NCI-H2171 treated with DMSO at 0.1 percent for 48 hours (cell line): ENCODE measurements at places on chromosomes 12 and 14.

- no peak for DNase-seq
These were observed 218.1 kb downstream of the KSR2 start for GRCh38 chr12:117750657-117751056.

- peak; percentile 87 for DNase-seq
These were observed 17.7 kb downstream of the NGDN start for GRCh38 chr14:23487216-23487615.

DNA sequence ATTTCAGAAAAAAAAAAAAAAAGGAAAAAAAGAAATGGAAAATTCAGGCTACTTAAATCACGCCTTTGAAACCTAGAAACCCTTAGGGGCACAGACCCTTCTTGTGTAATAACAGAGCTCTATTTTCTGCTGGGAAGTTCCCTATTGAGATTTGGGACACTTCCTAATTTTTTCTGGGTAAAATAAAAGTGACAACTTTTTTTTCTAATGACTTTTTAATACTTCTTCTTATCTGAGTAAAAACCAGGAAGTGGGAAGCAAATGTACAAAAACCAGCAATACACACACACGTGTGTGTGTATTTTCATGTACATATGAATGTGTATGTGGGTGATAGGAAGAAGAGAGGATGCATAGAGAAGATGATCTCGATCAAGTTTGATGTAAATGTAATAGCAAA is 35.8 kb downstream of the ETV6 start:
- no peak for DNase-seq

DNA sequence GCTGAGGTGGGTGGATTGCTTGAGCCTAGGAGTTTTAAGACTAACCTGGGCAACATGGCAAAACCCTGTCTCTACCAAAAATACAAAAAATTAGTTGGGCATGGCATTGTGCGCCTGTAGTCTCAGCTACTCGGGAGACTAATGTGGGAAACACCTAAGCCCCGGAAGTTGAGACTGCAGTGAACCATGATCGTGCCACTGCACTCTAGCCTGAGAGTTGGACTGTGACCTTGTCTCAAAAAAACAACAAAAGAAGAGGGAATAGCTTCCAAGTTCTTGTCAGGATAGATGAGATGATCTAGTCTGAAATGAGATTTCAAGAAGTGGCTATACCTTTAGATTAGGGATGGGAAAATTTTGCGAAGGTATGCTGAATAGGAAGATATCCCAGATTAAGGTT is 14.8 kb upstream of the C12orf50 start:
- DNase-seq: no peak

- no peak for DNase-seq
These were observed 7.1 kb upstream of the CPNE6 start for GRCh38 chr14:24064091-24064795.

DNA sequence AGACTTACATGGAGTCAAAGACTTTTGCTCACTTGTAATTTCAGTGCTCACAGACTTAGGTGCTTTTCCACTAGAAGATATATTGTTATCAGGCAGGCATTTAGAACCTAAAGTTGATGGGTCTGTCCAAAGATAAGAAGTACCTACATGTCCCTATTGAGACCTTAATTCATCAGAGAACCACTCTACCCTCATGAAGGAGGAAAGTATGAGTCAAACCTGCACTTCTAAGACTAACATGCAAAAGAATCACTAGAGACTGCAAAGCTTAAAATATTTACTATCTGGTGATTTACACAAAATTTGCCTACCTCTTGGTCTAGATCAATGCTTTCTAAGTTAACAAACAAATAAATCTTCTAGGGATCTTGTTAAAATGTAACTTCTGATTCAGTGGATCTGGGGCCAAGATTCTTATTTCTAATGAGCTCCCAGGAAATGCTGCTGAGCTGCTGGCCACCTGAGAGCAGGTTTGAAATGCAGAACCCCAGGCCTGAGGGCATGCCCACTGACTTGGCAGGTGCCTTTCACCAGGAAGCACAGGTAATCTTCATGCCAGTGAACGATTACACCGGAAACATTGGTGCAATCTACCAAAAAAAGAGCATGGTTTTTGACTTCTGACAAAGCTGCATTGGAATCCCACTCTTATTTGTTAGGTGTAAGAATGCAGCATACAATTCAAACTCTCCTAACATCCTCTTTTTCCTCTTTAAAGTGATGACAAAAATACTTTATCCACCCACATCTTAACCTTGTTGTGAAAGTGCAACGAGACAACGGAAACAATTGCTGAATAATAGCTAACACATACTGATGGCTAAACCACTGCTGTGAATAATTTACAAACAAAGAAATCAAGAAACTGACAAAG is 214.2 kb downstream of the ADAMTS20 start:
- no peak for DNase-seq
